ENCODE measurements at places on chromosomes 6 and 20. TPM values are rescaled to one million over a fixed set of nuclear protein-coding genes. Genes with fewer than 3 reads are reported as not detected.

- peak overlapping the region; percentile 49 for H3K27ac ChIP-seq
- peaks cover 21% of the 10 kb centered on the region for H3K4me1 ChIP-seq
- no peaks in the 10 kb centered on the region for H3K27me3 ChIP-seq
Observed at GRCh38 chr6:79056226-79056625, 21.8 kb downstream of the PHIP start.

DNA sequence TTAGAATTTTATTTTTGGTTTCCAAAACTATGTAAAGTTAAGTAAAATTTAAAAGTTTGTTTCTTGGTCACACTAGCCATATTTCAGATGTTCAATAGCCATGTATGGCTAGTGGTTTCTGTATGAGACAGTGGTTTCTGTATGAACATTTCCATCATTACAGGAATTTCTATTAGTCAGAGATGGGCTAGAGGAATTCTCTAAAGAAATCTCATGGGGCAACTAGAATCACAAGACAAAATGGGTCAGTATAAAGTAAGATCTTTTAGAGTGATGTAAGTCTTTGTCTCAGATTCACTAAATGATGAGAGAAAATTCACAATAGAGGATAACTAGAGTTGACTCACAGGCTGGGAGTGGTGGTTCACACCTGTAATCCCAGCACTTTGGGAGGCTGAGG, 149.0 kb downstream of the FUT9 start:
- no peaks in the 10 kb centered on the region for H3K36me3 ChIP-seq
- peaks cover 2% of the 10 kb centered on the region for H3K27me3 ChIP-seq
- H3K27ac ChIP-seq = no peak overlapping the region

DNA sequence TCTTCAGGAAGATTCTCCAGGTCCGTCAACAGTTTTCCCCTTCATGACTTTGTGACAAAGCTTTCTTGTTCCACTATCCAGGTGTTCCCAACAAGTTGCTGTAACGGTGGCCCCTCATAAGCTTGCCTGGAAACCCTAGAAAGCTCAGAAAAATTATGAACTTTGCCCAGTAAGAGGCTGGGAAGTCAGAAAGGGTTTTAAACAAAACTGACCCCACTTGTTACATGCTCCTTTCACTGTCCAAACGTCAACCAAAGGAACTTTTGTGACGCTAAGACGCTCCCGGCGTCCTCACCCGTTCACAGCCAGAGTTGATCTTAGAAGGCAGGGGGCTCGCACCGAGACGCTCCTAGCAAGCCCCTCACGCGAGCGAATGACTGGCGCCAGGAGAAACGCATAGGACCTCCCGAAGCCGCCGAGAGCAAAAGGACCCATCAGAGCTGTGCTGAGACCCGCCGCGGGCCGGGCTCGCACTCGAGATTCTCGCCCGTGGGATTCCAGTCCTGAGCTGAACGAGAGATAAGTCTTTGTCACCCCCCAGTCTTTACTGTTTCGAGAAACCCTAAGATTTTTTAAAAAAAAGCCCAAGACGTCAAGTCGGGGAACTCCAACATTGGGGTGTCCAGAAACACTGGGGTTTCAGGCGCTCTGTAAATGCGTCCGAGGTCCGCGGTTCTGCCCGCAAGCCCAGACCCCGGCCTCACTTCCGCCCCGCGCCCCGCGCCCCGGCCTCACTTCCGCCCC, 544 bp upstream of the ACAT2 start:
- no peak for DNase-seq
- H3K4me3 ChIP-seq = peak overlapping the region; percentile 96
- peaks cover 22% of the 10 kb centered on the region for H3K27me3 ChIP-seq
- peaks cover 4% of the 10 kb centered on the region for H3K36me3 ChIP-seq
- peaks cover 27% of the 10 kb centered on the region for H3K4me1 ChIP-seq
- peak overlapping the region; percentile 97 for H3K27ac ChIP-seq

- peak overlapping the region; percentile 47 for H3K27ac ChIP-seq
- H3K36me3 ChIP-seq = peaks cover 12% of the 10 kb centered on the region
- DNase-seq = no peak
- H3K4me3 ChIP-seq = peak overlapping the region; percentile 59
- peaks cover 16% of the 10 kb centered on the region for H3K27me3 ChIP-seq
Observed at GRCh38 chr6:144581812-144582537, 296.8 kb downstream of the UTRN start.

C20orf144 gene
- polyA plus RNA-seq = 0.13 TPM

IL20RA gene
- not detected for polyA plus RNA-seq
